Cardiac muscle cell (in vitro differentiated cells and primary cell): ENCODE measurements at places on chromosomes 16 and 17.

DNA sequence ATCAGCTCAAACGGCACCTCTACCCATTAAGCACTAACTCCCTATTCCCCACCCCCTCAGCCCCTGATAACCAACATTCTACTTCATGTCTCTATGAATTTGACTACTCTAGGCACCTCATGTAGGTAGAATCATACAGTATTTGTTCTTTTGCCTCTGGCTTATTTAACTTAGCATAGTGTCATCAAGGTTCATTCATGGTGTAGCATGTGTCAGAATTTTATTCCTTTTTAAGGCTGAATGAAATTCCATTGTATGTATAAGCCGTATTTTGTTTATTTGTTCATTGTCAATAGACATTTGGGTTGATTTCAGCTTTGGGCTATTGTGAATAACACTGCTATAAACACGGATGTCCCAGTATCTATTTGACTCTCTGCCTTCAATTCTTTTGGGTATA is 794.9 kb upstream of the SOX9 start:
- DNase-seq: no peak

DNA sequence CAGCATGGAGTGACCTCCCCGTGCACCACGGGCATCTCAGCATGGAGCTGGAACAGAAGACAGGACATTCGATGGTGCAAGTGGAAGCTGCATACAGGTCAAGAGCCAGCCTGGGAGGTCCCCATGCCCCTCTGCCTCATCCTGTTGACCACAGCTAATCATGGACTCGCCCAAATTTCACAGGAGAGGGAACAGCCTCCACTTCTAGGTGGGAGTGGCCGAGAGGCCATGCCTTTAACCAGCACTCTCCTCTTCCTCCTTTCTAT is 3.8 kb upstream of the SLC47A2 start:
- DNase-seq: no peak

GRCh38 chr16:53042235-53042701 is 10.4 kb downstream of the CHD9NB start:
- no peak for DNase-seq

DNA sequence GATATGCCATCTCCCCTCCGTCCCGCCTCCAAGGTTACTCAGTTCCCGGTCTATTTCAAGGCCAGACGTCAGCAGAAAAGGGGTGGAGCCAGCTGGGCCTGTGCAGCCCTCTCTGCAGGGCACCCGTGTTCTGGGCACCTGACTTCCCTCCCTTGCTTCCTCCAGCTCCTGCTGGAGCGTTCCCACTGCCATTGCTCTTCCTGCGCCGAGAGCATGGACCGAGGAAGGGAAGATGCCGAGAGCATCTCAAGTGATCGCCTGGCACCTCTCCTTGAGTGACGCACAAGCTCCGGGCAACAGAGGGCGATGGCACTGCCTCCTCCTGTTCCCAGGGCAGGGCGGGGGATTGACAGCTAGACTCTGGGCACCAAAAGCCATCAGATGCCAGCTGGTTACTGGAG is 29.4 kb upstream of the NAT9 start:
- peak; percentile 45 for DNase-seq

DNA sequence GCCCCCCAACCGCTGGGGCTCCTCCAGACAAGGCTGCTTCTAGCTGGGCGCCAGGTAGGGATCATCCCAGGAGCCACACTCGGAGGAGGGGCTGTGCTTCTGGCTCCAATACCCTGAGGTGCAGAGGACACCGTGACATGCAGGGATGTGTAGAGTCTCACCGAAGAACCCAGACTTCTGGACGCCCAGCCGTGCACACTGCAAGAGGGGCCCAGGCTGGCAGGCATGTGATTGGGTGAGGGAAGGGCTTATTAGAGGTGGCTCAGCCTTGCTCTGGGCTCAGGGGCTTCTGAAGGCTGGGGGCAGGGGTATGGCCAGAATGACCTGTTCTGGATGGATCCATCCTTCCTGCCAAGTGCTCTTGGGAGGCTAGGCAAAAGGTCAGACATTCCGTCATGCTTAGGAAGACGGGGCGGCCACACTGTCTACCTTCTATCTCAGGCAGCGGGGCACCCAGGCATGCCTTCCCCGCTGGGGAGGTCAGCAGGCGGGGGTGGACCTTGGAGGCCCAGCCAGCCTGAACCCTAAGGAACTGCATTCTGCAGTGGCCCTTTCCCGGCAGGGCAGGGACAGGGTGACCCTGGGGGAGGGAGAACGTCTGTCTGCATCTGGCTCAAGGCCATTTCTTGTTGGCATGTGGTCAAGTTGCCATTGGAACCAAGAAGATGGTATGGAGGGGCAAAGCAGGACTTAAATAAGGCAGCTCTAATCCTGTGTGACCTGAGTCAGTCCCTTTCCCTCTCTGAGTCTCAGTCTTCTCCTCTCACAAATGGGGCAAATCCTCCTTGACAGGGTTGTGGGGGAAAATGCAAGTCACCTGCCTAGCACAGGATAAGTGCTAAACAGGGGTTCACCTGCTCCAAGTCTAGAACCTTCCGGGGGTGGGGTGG is 5.8 kb upstream of the ADGRG1 start:
- DNase-seq: peak; percentile 41

- no peak for DNase-seq
These were observed 105.1 kb downstream of the CDH11 start for GRCh38 chr16:65016754-65017153.

- DNase-seq: no peak
These were observed 98.1 kb downstream of the SDK2 start for GRCh38 chr17:73546114-73546513.

GRCh38 chr17:73485130-73485529 is 159.1 kb downstream of the SDK2 start:
- no peak for DNase-seq

DNA sequence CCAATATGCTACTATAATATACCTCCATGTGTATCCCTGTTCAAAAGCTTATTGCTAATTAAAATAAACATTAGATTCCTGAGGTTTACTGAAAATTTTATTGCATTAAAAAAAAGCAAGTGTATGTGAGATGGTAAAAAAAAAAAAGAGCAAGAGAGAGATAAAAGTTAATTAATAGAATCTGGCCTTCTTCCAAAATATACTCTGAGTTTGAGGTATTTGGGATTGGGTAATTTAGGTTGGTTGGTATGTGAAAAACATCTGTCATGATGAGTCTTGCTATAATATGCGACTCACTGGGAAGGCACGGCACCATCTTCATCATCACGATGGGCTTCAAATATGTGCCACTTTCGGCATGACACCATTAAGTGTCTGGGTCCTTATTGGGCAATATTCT is 711.1 kb upstream of the SOX9 start:
- DNase-seq: peak; percentile 58

GRCh38 chr16:83967838-83968305 is at the start of gene NECAB2:
TSS of gene NECAB2 (plus strand) at chr16:83968244. CDS start at chr16:83968649, 405 bp downstream.
- DNase-seq: peak; percentile 36

- DNase-seq: no peak
These were observed 9.0 kb downstream of the CUEDC1 start for GRCh38 chr17:57945996-57946797.

GRCh38 chr16:24005577-24005976 is 169.8 kb downstream of the PRKCB start:
- DNase-seq: no peak

- peak; percentile 58 for DNase-seq
These were observed 2.6 kb upstream of the KRT36 start for GRCh38 chr17:41492351-41492750.

DNA sequence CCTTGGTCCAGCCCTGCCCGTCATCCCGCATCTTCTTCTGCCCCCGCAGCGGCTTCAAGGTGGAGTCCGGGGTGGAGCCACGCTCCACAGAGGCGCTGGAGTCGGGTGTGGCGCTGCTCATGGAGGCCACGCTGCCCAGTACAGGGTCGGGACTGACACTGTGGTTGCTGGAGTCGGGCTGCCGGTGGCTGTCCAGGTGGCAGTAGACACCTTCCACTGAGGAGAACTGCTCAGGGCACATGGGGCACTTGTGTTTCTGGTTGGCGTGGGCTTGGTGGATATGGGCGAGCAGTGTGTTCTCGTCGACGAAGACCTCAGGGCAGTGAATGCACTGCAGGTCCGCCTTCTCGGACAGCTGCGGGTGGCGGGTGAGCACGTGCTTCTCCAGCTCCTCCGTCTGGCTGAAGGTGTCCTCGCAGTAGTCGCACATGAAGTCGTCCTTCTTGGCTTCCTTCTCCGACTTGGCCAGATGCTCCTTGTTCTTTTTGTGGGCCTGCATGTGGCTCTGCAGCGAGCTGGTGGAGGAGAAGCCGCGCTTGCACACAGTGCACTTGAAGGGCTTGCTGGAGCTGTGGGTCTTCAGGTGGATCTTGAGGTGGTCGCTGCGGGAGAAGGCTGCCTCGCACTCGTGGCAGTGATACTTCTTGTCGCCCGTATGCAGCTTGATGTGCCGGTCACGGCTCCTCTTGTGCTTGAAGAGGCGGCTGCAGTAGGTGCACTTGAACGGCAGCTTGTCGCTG is 217.8 kb downstream of the ZNF423 start:
- DNase-seq: no peak

GRCh38 chr16:84169765-84170310 is 17.0 kb downstream of the TAF1C start:
- no peak for DNase-seq

- DNase-seq: no peak
These were observed 2.5 kb downstream of the CD300C start for GRCh38 chr17:74543406-74543805.

DNA sequence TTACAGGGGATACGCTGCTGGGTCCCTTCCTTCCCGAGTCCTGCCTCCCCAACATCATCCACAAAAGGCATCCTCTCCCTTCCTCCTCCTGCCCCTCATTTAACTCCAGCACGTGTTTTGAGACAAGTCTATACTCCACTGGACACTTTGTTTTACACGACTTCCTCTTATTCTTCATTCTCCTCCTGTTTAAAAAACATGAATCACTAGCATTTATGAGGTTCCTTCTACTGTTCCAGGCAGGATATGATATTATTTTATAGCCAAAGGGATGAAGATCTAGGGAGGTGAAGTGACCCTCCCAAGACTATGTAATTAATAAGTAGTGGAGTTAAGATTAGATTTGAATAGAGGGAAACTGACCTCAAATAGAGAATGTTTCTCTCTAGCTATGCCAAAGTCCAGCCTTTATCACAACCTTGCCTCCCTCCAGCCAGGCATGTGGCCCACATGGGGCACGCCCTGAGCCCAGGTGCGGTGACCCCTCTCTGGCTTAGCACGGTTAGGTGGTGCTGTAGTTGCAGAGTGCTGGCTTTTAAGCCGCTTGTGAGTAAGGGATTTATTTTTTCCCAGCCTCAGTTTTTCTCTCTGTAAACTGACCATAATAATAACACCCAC is 1.3 kb upstream of the HSD17B2 start:
- no peak for DNase-seq

DNA sequence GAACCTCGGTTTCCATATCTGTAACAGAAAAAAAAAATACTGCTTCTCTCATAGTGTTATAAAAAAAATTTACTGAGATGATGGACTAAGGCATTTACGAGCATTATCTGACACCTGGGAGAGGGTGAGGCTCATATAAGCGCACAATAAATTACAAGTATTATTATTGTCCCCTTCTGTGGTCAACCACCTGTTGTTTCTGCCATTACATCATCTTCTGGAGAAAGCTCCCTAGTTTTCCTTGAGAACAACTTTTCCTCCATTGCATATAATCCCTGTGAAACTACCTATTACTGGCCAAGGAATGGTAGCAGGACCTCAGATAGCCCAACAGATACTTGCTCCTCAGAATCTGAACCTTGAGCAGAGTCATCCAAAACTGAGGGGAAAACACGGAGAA is 11.7 kb upstream of the GGA2 start:
- no peak for DNase-seq

DNA sequence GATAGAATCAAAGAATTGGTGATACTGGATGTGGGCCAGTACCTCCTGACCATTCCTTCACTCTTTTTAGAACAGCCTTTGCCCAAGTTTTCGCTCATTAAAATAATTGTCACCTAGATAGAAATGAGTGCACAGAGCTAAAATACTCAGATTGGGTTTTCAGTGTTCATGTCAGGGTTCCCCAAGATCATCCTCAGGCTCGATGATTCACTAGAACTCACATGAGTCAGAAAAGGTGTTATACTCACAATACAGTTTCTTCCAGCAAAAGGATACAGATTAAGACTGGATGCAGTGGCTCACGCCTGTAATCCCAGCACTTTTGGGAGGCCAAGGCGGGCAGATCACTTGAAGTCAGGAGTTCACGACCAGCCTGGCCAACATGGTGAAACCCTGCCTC is 19.9 kb downstream of the ERCC4 start:
- DNase-seq: no peak

GRCh38 chr16:89081556-89081955 is 12.1 kb upstream of the ACSF3 start:
- no peak for DNase-seq

GRCh38 chr16:17567455-17567854 is 96.7 kb upstream of the XYLT1 start:
- DNase-seq: no peak

DNA sequence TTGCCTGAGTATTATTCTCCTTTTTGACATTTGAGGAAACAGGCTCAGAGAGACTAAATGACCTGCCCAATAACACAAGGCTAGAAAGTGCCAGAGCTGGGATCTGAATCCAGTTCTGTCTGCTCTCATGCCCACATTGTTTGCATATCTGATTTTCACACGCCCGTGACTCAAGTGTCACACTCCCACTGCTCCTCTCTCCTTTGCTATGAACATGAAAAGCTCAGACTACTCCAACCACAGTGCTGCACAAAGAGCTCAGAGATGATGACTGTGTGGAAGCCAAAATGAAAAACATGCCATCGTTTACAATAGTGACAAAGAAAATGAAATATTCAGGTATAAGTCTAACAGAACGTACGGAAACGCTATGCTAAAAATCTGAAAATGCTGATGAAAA is 107.9 kb downstream of the SMG6 start:
- no peak for DNase-seq
